ENCODE measurements at places on chromosomes 5 and 9.

GRCh38 chr5:68533051-68533450 lies 317.5 kb downstream of the PIK3R1 start:
- DNase-seq = no peak

DNA sequence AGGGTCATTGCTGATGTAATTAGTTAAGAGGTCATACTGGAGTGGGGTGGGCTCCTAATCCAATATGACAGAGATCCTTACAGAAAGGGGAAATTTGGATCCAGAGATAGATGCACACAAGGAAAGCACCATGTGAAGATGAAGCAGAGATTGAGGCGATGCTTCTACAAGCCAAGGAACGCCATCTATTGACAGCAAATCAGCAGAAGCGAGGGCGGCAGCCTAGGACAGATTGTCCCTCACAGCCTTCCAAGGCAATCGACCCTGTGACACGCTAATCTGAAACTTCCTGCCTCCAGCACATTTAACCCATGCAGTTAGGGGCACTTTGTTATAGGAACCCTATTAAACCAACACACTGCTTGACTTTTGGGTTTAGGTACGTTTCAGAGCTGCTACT lies 285.1 kb upstream of the DAP start:
- no peak for DNase-seq

- DNase-seq = no peak
Observed at GRCh38 chr5:59553992-59554391, 339.5 kb downstream of the PDE4D start.

DNA sequence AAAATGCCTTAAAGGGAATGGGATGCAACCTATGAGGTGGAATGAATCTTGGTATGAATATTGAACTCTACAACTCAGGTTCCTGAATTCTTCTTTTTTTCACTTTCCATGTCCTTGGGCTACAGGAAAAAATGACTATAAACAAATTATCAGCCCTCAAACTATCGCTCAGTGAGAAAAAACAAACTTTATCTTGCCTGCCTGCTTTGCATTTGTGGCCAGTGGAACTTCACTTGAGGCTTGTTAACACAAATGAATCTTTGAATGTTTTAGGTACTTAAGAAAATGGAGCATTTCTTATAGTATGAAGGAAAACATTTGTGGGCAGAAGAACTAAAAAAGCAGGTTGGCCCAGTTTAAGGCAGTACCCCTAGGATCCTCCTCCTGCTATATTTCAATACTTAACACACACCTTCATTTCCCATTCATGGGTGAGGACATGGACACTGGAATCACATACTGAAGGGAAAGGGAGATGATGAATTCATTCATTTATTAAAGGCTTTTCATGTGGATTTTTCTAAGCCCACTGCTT lies 34.1 kb downstream of the ELOVL7 start:
- no peak for DNase-seq

- DNase-seq = no peak
Observed at GRCh38 chr5:125162714-125163113, 416.3 kb upstream of the ZNF608 start.

DNA sequence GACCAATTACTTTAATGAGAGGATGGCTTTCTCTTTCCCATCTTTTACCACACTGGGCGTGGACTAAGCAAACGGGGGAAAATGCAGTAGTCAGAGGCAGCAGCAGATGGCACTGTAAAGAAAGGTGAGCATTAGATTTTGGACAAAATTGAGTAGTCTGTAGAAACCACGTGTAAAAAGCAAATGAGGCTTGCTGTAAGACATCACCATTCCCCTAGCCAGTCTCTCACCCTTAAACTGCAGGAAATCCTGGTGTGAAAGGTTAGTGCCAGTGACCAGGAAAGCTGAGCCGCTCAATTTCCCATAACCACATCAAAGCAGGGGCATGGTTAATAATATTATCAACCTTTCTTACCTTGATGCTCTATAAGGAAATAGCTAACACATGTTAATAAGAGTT lies 31.8 kb downstream of the SPATA31C2 start:
- DNase-seq = no peak

GRCh38 chr5:14745753-14746152 lies 81.2 kb downstream of the OTULIN start:
- no peak for DNase-seq

GRCh38 chr9:21110708-21111576 lies 30.7 kb downstream of the IFNW1 start:
- DNase-seq = peak; percentile 73

DNA sequence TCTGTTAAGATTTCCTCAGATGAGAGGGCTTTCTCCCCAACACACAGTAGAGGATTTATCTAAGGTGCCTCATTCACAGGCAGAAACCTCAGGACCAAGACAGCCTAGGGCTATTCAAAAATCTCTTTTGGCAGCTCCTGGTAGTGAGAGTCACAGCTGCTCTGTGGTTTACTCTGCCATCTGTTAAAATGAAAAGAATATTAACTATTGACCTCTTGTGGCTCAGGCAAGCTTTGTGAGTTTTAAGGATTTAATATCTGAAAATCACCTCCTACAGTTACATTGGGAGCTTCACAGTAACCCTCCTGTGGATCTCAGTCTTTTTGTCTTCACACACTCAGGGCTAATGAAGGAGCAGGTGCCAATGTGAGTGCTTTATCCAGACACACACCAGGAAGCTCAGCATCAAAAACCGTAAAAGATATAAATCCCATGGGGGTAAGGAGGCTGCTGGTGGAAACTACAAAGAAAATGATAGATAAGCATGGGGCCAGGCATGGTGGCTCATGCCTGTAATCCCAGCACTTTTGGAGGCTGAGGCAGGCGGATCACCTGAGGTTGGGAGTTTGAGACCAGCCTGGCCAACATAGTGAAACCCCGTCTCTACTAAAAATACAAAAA lies 29.7 kb downstream of the PPP1R2B start:
- DNase-seq = no peak

GRCh38 chr5:158559643-158560042 lies 540.1 kb downstream of the EBF1 start:
- DNase-seq = no peak

DNA sequence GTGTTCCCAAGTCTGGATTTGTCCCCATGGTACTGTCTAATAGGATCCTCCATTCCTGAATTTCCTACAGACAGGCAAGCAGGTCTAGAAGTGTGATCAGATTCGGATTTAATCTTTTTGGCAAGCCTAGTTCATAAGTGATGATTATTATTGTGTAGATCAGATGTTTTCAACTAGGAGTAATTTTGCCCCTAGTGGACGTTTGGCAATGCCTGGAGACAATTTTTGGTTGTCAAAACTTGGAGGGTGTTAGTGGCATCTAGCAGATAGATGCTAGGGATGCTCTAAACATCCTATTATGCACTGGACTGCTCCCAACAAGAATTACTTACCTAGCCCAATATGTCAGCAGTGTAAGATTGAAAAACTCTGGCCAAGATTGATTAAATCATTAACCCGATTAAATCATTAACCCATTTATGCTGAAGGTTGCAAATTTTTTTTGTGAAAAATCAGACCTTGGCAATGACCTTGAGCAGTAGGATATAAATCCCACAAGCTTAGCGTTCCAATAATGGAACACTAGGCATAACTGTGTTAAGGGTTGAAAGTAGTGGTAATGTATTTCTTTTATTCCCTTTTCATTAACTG lies 28.2 kb downstream of the TCERG1 start:
- no peak for DNase-seq

- DNase-seq = no peak
Observed at GRCh38 chr5:55557123-55557522, 22.4 kb upstream of the PLPP1 start.

DNA sequence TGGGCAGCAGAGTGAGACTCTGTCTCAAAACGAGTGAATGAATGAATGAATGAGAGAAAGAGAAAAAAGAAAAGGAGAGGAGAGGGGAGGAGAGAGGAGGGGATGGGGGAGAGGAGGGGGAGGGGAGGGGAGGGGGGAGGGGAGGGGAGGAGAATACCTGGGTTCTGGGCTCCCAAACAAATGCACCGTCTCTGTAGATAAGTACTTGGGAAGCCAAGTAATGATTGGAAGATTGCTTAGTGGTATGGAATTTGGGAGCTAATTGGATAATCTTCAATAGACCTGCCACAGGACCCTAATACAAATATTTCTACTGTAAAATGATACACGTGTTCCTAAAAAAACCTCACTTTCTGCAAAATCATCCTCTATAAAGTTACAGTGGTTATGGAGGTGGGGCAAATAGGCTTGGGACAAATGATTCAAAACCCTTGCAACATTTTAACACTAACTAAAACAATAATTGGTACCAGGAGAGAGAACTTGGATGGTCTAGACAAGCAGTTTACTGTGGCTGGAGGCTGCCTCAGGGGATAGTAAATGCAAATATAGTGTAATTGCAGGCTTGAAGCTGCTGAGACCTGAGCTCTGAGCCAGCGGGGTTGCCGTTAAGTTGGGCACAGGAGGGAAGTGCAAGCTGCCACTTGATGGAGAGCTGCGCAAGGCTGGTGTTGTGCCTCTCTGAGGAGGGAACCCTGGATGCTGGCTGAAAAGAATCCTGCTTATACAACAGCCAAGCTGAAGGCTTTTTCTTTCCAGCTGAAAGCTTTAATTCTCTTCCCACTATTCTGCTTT lies 3.5 kb downstream of the HEMGN start:
- no peak for DNase-seq

- DNase-seq = no peak
Observed at GRCh38 chr5:145806923-145807322, 28.2 kb downstream of the PRELID2 start.

DNA sequence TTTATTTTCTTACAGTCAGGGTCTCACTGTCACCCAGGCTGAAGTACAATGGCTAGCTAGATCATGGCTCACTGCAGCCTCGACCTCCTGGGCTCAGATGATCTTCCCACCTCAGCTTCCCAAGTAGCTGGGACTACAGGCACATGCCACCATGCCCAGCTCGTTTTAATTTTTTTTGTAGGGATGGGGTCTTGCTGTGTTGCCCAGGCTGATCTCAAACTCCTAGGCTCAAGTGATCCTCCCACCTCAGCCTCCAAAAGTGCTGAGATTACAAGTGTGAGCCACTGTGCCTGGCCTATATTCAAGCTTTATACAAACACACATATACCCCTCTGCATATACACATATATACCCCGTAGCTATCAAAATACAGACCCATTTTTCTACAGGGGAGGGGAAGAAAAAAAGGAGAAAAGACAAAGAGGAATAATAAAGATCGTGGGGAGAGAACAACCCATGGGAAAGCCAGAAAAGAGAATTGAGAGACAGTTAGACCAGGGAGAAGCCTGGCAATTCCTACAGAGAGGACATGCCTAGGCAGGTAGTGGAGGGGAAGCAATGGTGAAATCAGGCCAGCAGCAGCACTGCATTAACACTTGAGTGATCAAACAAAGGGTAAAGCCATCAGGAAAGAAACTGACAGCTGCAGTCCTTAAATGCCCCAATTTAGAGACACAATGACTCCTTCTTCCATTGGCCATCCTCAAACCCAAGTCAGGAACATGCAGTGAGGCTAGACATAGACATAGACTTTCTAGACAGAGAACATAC lies 102.7 kb downstream of the EFNA5 start:
- DNase-seq = no peak

DNA sequence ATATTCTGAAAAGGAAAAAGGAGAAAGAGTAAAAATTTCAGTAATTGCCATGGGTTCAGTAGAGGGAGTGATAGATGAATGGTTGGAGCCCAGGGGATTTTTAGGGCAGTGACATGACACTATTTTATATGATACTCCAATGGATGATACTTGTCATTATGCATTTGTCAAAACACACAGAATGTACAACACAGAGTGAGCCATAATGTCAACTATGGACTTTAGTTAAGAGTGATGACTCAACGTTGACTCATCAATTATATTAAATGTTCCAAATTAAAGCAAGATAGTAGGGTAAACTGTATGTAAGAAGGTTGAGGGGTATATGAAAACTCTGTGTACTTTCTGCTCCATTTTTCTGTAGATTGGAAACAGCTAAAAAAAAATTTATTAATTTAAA lies 586.4 kb downstream of the TAF11L14 start:
- DNase-seq = no peak

GRCh38 chr5:65213921-65214525 lies 267.7 kb downstream of the ADAMTS6 start:
- no peak for DNase-seq

DNA sequence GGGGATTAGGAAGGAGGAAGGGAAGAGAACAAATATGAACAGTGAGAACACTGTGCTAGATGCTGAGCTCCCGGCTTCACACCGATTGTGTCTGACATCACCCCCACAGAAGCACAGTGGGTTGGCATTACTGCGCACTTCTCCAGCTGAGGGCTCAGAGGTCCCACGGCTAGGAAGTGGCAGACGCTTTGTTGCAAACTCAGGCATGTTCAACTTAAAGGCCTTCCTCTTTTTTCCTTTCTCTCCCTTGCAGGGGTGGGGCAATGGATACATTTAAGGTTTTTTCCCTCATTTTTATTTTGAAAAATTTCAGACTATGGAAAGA lies 15.5 kb upstream of the SHB start:
- DNase-seq = no peak

DNA sequence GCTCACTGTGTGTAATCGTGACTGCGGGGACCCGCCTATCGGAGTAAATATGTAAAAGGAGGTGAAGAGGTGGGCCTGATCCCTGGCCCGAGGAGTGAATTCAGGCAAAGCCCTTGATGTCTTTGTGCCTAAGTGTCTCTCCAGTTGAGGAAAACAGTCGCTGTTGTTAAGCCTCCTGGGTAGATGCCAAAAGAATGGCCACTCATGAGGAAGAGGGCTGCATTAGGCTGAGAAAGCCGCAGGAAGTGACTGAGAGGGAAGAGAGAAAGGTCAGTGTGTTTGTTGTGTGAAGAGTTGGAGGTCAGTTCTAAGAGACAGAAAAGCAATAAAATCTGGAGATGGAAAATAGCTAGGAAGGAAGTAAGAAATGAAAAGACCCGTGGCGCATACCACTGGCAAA lies 35.8 kb upstream of the PIP5K1B start:
- no peak for DNase-seq

DNA sequence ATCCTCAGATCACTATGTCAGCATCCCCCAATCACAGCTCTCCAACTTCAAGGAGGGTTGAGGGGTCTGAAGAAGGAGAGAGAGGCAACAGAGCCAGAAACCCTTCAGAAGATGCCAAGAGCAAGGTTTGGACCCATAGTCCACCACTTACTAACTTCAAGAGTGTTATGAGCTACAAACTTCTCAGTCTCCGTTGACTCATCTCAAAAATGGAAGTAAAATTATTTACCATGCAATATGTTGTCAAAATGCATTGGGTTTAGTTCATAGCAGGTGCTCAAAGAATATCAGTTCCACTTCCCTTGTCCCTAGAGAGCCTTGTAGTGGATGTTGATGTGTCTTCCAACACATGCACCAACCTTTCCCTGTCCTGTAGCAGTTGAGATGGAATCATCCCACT lies 116.0 kb downstream of the KCNIP1 start:
- no peak for DNase-seq

- no peak for DNase-seq
Observed at GRCh38 chr5:39370555-39371366, 6.5 kb upstream of the C9 start.

DNA sequence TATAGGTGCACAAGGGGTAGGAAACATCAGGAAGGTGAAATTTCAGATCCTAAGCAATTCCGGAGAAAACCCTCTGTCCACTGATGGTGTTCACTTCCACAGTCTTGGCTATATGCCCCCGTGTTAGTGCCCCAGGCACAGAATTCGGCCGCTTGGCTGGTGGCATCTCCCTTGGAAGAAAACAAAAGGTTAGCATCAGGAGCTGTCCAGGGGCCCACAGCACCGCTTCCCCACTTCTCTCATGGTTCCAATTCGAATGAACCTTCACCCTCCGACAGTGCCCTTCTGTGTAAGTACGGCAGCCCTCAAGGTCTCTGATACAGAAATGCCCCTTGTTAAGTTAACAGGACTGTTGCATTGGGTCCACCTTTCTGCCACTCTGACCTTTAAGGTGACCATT lies 409.0 kb downstream of the GADD45G start:
- DNase-seq = no peak

- DNase-seq = no peak
Observed at GRCh38 chr5:88875341-88876234, 7.4 kb downstream of the MEF2C start.
